ENCODE measurements at places on chromosomes 6 and 20.
A peak's percentile ranks its signal among the peaks of the same experiment; 100 is the strongest.

DNA sequence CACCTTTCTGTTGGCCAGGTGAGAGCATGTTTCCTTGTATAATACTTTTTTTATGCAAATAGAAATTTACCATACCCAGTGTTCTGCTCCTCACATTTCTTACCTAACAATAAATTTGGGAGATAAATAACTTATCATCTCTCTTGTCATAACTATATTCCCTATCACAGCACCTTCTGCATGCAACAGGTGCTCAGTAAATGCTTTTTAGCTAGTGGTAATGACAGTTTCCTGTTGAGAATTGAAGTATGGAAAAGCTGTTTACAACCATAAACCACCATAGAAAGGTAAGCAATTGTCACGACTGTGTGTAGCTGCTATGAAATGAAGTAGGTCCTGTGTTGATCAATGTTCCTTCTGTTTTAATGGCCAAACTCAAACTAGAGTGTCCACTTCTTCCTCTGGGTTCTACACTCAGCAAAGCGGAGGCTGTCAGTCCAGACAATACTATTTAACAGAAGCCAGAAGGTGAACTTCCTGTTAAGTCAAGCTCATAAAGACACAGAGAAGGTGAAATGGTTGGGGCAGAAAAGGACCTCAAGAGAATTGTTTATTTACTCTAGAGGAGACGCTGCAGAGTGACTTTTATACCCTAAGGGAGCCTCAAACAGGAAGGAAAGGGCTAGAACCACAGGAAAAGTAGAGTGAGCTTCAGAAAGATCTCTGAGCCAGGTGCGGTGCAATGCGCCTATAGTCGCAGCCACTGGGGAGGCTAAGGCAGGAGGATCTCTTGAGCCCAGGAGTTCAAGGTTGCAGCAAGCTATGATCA, 84.0 kb upstream of the SLC22A16 start:
- no peak for DNase-seq

DNA sequence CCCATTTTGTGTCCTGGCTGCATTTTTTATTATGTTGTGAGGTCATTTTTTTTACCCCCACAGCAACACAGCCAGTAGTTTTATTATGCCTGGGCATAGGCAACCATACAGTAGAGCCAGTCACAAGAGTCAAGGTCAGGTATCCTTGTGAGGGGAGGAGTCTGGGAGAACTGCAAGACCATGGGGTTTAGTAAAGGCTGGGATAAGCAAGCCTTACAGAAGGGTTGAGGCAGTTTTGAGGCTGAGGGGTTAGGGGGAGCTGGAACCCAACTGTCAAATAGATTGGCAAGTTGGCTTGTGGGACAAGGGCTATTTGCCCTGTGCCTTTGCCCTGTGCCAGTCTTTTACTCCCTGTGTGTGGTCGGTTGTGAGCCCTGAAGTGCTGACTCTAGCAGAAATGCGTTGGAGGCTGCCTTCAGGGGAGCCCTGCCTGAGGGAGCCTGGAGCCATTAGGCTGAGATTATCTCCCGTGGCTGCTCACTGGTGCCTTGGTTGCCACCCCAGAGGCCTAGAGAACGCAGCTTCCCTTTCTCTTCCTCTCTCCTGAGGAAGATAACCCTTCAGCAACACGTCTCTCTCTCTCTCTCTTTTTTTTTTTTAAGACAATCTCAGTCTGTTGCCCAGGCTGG, 31.1 kb downstream of the RALY start:
- no peak for DNase-seq

GRCh38 chr6:83472767-83473166, 39.6 kb upstream of the PRSS35 start:
- DNase-seq = no peak

DNA sequence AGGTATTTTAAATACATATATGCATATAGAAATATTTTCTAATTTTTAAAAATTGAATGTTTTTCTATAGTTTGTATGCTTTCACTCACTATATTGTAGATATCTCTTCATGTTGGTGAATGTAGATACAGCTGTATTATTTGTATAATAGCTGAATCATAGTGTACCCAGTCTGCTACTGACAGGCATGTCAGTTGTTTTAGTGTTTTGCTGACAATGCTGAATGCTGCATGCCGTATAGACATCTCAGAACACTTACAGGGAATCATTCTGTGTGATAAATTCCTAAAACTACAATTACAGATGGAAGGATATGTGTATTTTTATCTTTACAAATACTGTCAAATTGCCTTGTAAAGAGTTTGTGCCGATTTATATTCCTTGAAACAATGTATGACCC, 175.4 kb downstream of the SIM1 start:
- DNase-seq = no peak

DNA sequence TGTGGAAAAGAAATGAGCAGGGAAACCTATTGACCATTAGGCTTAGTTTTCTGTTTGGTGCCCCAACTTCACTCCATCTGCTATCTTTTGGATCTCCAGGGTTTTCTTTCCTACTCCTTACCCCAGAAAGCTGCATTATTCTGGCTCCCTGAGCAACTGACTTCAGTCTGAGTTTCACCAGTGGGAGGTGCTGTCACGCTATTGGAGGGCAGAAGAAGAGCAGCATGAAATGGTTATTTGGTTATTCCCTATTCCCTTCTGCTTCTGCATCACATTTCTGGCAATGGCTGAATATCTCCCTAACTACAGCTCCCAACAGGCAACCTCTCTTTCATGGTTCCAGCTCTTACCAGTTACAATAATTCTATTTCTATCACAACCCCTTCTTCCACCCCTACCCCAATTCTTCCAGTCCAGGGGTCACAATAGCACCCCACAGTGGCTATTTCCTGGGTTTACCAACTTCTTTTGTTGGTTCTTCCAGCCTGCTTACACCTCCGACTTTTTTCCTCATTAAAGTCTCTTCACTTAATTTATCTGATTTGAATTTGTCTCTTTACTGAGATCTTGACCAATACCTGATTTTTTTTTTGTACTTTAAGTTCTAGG, 311.5 kb downstream of the PLCB1 start:
- DNase-seq = no peak

DNA sequence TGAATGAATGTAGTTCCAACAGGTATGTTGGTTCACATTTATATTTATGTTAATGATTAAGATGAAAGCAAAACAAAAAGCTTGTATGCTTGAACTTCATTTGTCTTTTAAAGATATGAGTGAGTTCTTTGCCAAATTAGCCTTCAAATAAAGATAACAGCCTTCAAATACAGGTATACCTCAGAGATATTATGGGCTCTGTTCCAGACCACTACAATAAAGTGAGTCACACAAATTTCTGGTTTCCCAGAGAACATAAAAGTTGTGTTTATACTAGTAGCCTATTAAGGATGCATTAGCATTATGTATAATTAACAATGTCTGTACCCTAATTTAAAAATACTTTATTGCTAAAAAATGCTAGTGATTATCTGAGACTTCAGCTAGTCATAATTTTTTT, 245.3 kb upstream of the MAN1A1 start:
- no peak for DNase-seq

DNA sequence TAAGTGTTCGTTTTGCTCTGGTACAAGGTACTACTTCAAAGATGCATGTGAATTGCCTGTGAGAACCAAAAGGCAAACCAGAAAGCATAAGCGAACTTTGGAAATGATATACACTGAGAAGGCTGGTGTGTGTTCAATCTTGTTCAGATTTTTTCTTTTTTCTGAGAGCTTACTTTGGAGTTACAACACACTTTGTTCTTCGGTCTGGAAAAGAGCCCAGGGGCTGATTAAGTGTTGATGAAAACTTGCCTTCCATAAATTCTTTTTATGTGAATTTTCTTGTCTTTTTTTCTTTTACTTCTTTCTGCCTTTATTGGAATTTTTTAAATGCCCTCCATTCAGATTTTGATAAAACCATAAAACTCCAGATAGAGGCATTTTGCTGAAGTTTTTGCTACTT, 395.1 kb upstream of the SASH1 start:
- DNase-seq = no peak

GRCh38 chr20:11391591-11391990, 526.1 kb upstream of the BTBD3 start:
- DNase-seq = no peak

DNA sequence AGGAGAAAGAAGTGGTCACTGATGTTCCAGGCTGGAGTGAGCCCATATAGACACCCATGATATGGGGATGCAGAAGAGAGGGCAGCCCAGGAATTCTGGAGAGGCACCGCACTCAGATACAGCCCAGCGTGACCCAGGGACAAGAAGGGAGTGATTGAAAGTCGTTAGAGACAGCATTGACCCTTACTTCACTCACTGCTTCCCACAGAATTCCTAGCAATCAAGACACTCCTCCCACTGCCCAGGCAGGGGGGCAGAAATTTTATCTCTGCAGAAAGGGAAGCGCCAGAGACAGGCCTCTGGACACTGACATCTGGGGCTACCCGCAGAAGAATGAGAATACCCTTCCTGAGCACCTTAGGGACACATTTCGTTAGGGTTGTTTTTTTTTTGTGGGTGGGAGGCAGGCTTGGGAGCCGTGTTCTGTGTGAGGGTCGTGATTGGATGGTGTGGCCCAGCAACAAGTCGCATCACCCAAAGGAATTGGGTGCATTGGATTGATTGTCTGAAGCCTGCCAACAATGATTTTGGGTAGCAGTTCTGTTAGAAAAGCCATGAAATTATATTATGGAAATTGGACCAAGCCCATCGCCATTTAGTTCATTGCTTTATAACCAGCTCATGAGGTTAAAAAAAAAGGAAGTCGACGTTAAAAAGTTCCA, 45.9 kb upstream of the MAP3K4 start:
- DNase-seq = no peak

GRCh38 chr20:64083804-64084684, at the start of gene LKAAEAR1:
TSS of gene LKAAEAR1 (minus strand) at chr20:64084398. CDS start at chr20:64084219, 179 bp downstream.
- DNase-seq = no peak

- no peak for DNase-seq
These were observed 100.2 kb downstream of the TRMT11 start for GRCh38 chr6:126086560-126086959.

DNA sequence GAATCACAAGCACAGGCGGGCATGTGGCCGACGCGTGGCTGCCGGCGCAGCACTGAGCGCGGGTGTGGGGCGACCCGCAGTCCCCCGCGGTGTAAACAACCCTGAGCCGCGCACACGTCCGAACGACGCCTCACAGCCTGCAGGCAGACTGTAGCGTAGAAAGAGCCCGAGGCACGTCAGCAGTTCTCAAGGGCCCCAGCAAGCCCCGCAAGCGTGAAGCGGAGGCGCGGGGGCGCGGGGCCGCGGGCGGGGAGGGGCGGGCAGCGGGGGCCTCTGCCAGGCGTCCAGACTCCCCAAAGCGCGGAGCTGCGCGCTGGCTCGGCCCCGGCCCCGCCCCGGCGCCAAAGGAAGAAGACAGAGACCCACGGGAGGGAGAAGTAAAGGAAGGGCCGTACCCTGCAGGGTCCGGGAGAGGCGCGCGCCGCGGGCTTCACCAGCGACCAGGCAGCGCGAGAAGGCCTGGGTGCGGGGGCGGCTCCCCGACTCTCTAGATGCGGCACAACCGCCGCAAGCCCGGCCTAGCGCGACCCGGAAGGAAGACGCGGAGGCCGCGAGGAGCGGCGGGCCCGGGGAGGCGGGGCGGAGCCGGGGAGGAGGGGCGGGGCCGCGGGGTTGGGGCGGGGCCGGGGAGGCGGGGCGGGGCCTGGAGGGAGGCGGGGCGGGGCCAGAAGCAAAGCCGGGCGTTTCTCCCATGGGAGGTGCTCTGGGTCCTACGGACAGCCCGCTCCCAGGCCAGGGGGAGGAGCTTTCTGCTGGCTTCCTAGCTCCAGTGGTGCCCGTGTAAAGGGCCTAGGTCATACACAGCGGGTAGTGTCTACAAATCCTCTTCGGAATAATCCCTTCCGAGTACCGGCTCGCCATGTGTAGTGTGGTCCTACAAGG, at the start of gene FBXL4:
TSS of gene FBXL4 (minus strand) at position 536 of the 882 bp plus-strand sequence. CDS start 20,958 bp downstream, outside the sequence.
- DNase-seq = peak; percentile 72

- DNase-seq = no peak
These were observed 14.6 kb downstream of the DST start for GRCh38 chr6:56628105-56628504.

DNA sequence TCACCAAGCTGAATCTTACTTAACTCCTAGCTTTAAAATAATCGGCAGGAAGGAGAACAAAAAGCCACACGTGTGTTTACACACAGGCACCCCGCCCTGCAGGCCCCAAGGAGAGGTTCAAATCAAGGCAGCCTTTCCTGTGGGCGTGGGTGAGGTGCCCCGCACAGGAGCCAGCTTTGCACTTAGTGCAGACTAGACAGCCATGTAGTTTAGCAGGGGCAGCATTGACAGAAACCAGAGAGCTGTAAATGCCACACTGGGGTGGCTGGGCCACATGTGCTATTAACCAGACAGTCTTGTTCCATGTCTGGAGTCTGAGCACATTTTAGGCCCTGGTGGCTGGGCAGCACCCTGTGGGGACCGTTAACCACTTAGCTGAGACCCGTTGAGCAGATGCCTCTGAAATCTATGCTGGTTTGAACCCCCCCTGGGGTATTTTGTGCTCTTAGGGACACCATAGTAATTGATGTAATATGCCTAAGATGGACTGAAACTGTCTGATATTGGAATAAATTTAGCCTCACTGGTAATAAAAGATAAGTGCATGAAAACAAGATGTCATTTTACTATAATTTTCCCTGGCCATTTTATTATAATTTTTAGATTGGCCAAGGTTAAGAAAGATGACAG, 106.4 kb upstream of the KCNG1 start:
- DNase-seq = no peak

- DNase-seq = no peak
These were observed 175.1 kb downstream of the PDE10A start for GRCh38 chr6:165487950-165488349.

- DNase-seq = no peak
These were observed 964 bp downstream of the RPL10A start for GRCh38 chr6:35468980-35469750.

- peak; percentile 3 for DNase-seq
These were observed 49.7 kb downstream of the BCAS4 start for GRCh38 chr20:50844430-50845100.

DNA sequence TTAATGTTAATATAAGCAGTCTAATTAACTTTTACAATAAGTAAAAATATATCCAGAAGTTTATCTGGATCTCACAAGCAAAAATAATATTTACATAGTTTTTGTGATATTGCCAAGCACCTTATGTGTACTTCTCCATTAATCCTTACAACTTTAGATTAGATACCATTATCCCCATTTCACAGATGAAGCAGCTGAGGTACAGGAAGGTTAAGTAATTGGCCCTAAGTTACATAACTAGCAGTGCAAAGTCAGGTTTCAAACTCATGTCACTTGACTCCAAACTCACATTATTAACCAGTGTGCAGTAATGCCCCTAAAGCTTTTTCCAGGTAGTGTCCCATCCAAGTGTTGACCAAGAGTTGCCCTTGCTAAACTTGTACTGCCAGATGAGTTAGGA, 248.6 kb upstream of the STXBP5 start:
- DNase-seq = no peak

- no peak for DNase-seq
These were observed 24.5 kb downstream of the CALHM6 start for GRCh38 chr6:116485559-116486184.

GRCh38 chr6:29797135-29797534, 30.5 kb upstream of the HLA-G start:
- DNase-seq = no peak

DNA sequence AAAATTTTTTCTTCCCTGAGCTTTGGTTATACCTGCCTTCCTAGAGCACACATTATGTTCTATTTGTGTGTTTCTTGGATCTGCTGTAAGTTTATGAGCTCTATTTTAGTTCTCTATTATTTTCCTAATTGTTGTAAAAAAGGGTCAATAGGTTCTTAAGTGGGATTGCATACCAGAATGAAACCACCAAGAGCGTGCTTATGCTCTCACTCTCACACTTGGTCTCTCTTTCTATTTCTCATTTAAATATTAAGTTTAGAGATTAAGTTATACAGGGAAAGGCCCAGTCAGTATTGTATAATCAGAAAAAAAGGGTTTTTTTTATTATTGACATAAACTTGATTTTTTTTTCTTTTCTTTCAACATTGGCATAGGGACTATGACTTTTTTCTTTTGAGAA, 96.8 kb downstream of the RIMS1 start:
- no peak for DNase-seq
